ENCODE measurements at places on chromosomes 1 and 21.

GRCh38 chr1:183198463-183198862, 12.4 kb downstream of the LAMC2 start:
- DNase-seq = peak; percentile 56

DNA sequence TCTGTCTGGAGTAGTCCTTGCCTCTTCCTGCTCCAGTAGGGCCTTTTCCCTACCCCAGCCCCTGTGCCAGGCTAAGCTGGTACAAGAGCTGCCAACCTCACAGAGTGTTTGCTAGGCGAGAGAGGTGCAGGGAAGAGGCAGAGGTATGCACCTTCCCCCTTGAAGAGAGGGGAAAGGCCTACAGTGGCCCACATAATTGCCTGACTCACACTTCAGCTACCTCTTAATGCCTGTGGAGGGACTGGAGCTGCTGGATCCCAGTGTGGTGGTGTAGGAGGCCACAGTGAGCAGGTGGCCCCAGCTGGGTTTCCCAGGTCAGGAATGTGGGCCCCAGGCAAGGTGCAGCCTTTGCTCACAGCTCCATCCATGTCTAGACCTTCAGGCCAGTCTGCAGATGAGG, 3.3 kb upstream of the CCDC28B start:
- no peak for DNase-seq

DNA sequence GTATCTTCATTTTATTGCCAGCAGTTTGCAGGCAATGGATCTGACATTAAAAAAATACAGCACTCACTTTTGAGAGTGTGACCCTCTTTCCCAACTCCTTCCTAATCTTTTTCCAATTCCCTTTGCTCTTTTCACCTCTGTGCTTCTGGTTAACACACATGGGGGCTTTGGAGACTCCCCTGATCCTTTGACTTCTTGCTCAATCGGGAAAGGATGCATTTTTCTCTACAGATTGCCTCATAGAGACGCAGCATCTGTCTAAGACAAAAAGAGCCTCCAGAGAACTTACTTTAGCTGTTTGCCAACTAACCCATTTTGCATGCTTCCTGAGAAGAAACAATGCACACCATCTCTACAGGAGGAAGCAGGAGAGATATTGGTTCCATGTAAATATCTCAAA, 378.3 kb downstream of the PBX1 start:
- no peak for DNase-seq

DNA sequence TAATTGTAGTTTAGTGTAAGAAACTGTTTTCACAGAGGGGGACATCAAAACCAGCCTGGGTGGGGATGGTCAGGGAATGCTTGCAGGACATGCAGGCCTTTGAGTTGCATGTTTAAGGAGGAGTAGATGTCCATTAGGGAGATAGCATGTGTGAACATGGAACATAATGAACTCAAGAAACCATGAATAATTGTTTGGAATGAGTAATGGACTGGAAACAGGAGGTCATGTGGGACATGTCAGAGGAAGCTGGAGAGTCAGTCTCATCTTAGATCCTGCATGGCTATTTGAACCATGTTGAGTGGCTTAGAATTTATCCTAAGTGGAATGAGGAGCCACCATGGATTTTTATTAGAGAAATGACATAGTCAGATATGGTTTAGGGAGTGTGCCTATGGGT, 86.4 kb downstream of the RPE65 start:
- DNase-seq = no peak

- DNase-seq = no peak
Measured at GRCh38 chr1:8763888-8764287, 53.6 kb downstream of the RERE start.

DNA sequence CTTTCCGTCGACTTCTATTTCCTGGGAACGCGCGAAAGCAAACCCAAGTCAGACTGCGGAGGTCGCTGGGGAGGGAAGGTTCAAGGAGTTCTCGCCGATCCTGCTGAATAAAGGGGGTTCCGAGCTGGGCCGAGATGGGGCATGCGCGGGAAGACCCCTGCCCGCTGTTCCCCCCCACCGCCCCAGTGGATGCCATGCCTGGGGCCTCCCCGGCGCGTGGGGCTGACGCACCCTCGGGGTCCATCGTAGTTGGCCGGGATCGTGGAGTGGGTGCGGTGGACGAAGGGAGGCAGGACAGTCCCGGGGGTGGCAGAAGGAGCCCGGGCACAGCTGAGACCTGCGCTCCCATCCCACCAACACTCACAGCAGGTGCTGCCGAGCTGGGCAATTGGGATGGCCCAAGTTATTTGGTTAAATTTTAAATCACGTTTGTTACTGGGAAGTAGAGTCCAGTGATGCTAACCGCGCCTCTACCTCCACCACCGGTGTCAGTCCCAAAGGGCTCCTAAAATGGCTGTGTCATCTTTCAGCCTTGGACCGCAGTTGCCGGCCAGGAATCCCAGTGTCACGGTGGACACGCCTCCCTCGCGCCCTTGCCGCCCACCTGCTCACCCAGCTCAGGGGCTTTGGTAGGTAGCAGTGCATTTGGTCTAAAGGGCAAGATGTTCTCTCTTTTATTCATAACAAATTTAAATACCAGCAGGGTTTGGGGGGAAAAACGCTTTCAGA, 801 bp downstream of the MX1 start:
- no peak for DNase-seq
